ENCODE measurements at places on chromosomes 7 and 10.

DNA sequence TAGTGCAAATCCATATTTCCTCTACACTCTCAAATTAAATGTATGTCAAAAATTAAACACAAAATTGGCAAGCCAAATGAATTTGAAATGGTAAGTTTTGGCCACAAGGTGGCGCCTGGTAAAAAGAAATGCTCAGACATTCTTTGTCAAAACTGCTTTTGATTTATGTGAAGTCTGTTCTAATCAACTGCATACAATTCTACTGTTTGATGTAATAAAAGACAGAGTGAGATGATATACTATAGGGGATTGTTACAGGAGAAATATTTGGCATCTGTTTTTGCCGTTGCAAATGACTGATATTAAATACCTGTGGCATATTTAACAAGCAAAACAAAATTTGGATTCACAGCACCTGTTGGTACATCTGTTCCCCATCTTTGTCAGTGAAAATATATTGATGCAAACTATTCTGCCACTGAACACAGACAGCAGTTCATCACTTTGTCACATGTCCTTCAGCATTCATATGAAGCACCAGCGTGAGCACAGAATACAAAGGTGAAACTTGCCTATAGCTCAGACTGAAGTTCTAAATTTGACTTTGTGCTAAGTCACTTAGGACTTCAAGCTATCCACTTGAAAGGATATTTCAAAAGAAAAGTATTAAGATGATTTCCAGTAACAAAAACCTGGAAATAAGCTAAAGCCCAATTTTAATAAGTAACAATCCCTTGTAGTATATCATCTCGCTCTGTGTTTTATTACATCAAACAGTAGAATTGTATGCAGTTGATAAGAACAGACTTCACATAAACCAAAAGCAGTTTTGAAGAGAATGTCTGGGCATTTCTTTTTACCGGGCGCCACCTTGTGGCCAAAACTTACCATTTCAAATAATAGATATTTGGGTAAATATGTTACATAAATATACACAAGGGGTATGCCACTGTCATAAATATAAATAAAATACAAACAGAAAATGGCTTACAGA, 10.2 kb upstream of the CH25H start:
- peak; percentile 75 for DNase-seq

DNA sequence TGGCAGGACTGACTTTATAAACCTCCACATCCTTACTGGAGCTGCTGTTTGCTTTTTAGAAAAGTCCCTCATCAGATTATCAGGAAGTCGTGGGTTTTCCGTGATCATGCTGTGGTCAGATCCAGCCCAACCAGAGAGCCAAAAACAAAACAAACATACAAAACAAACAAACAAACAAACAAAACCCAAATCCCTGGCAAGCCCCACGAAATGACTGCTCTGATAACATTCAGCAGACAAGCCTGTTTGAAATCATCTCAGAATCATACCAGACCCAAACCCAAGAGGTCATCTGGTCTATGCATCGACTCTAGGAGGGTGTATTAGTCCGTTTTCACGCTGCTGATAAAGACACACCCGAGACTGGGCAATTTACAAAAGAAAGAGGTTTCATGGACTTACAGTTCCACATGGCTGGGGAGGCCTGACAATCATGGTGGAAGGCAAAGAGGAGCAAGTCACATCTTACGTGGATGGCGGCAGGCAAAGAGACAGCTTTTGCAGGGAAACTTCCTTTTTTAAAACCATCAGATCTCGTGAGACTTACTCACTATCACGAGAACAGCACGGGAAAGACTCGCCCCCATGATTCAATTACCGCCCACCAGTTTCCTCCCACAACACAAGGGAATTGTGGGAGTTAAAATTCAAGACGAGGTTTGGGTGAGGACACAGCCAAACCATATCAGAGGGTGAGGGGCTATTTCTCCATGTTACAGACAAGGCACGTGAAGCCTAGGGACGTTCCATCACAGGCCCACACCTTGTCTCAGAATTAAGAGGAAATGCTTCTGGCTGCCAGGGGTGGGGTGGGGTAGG, 85.7 kb downstream of the PARP12 start:
- DNase-seq = no peak

GRCh38 chr7:130697820-130698219, 11.5 kb upstream of the TSGA13 start:
- no peak for DNase-seq

GRCh38 chr7:85381212-85381611, 194.4 kb upstream of the SEMA3D start:
- DNase-seq = no peak

DNA sequence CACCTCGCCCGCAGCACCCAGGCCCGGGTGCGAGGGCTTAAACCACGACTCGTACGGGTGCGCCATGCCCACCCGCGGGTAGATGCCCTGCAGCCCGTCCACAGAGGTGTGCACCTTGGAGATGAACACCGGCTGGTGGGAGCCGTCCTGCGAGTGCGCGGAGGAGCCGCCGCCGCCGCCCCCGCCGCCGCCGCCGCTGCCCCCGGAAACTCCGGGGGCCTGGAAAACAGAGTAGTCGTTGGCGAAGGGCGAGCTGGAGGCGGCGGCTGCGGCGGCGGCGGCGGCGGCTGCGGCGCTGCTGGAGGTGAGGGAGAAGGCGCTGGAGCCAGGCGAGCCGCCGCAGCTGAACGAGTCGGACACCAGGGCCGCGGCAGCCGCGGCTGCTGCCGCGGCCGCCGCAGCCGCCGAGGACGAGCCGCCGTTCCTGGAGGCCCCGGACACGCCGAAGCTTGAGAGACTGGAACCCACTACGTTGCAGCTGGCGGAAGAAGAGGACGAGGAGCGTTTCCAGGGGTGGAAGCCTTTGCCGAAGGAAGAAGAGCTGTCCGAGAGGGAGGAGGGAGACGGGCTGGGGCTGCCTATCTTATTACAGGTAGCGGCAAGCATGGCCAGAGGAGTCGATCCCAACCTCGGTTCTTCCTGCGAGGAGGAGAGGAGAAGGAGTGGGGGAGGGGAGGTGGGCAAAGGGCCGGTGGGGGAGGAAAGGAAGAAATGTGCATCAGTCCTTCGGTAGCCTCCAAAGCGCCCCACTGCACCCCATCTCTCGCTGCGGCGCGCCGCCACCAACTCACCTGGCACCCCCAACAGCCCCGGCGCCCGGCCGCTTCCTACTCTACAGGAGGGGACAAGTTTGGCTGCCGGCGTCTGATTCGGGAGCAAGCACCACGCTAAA, 1.3 kb downstream of the SP8 start:
- DNase-seq = no peak

GRCh38 chr7:130960208-130960988, 226.4 kb upstream of the KLF14 start:
- DNase-seq = peak; percentile 68

GRCh38 chr10:96768136-96768535, 47.8 kb upstream of the PIK3AP1 start:
- DNase-seq = no peak

GRCh38 chr7:79386688-79387422, 66.6 kb downstream of the MAGI2 start:
- DNase-seq = no peak

DNA sequence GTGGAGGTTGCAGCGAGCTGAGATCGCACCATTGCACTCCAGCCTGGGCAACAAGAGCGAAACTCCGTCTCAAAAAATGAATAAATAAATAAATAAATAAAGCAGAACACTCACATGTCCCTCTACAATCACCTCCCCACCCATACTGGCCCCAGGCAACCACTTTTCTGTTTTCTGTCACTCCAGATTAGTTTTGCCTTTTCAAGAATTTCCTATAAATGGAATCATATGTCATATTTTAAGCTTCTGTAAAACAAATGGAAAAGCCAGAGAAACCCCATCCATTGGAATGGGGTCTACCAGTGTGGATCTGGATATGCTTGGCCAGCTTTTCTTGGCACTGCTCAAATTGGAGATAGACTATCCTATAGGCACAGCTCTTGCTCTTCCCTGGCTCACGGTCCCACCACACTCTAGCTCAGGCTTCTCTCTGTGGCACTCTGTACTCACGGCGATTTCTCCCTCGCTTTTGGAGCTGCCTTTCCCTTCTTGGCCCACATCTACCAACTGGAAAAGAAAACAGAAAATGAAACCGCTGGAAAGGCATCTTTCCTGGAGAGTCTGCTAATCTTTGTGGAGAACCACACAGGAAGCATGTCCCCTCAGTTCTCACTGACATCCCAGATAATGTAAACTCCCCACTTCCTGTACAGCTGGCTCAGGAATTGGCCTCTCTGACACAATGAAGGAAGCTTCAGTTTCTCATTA, 210.1 kb downstream of the JCAD start:
- no peak for DNase-seq

DNA sequence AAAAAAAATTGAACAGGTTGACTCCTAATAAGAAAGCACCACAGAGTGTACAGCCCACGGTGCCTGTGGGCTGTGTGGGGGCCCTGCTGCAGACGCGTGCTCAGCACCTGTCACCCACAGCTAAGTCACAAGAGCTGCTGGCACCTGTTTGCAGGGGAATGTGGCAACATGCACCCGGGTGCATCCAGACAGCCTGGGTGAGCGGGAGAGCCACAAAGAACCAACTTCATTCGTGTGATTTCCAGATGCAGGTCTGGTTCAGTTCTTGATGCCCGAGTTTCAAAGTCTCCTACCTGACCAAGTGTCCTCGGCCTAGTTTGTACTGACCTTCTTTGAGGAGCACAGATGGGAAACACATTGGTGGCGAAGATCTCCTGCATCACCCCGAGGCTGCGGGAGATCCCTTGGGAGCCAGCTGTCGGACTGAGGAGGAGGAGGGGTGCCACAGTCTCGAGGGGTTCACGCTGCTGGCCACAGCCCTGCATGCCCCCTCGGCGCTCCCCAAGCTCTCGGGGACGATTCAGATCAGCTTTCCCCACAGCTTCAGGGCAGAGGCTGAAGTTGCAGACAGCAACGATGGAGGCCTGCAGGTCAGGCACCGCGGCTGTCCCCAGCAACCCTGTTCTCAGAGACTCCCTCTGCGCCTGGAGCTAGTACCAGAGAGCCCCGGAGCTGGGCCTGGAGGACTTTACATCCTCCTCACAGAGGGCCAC, 35.3 kb downstream of the AMZ1 start:
- no peak for DNase-seq

DNA sequence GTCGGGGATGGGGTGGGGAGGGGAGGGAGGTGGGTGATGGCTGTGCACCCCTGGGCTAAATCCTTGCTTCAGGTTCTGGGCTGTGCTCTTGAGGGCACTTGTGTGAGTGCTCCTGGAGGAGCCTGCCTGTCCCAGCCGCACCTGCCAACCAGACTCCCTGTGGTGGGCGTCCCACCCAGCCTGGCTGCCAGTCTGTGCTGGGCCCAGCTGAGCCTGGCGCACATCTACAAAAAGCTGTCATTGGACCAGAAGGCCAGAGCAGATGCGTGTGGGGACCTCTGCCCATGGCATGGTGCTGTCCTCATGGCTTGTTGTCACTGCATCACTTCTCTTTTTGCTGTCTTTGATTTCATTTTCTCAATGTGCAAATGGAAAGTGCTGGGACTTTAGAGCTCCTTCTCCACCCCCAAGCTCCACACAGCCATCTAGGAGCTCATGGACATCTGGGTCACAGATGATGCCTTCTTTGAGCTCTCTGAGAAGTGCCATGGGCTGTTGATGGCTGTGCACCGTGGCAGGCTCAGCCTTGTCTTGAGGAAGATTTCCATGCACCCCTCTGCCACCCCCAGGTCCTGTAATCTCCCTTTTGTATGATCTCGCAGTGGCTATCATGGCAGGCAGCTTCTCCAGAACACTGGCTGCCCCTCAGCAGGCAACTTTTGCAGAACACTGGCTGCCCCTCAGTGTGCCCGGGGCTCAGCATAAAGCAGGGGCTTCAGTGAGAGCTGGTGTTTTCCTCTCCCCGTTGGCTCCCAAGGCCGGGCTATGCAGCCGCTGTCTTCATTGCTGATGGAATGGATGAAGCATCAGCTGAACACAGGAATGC, 83.9 kb downstream of the ADCY1 start:
- DNase-seq = no peak

GRCh38 chr10:21532694-21533466, 1.2 kb upstream of the MLLT10 start:
- no peak for DNase-seq

DNA sequence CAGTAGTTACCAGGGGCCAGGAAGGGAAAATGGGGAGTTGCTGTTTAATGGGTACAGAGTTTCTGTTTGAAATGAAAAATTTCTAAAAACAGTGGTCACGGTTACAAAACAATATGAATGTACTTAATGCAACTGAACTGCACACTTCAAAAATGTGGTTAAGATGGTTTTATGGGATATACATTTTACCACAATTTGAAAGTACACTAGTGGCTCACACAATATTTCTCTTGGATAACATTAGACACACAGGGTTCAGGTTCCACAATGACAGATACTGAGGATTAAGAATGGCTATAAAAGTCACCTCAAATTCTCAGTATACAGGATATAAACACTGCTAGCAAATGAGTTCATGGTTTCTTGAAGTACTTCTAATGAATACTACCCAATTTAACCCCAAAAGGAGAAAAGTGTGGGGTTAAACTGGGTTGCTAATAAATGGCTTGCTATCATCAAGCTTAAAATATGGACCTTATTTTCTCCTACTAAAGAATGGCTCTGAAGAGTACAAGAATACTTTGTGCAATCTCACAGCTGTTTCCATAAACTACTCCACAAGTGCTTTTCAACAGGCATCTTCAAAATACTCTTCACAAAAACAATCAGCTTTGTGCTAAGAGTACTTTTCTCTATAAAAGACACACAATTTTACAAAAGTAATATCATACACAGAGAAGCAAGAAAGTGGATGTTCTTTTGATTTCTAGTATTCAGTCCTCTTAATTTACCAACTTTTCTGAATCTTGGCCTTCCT, 92.9 kb downstream of the SRPK2 start:
- DNase-seq = no peak

GRCh38 chr7:32539366-32539765, 44.1 kb downstream of the AVL9 start:
- no peak for DNase-seq

DNA sequence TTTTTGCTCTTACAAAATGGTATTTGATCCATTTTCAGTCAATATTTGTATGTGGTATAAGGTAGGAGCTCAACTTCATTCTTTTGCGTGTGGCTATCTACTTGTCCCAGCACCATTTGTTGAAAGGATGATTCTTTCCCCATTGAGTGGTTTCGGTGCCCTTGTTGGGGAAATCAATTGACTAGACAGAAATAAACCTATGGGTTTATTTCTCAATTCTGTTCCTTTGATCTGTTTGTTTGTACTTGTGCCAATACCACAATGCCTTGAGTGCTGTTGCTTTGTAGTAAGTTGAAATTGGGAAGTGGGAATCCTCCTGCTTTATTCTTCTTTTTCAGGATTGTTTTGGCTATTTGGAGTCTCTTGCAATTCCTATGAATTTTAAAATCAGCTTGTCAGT, 41.0 kb downstream of the SNX10 start:
- no peak for DNase-seq

- no peak for DNase-seq
Observed at GRCh38 chr7:68619526-68619925, 978.7 kb upstream of the AUTS2 start.

DNA sequence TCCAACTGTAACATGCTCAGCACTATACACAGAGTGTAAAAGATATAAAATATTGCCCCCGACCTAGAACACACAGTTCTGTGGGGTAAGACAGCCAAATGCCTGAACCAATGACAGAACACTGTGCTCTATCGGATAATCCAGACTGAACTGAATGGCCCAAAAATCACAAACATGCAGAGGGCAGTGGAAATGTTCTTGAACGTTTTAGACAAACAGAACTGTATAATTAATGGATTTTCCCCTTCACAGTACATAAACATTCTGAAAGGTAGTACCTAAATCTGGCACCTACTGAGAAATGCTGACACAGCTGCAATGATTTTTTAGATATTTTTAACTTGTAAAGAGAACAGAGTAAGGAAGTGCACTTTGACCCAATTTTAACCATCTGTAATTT, 33.4 kb downstream of the PARD3 start:
- no peak for DNase-seq

Measured in activated CD4-positive, alpha-beta T cell treated with anti-CD3 and anti-CD28 coated beads, Interleukin-2, amount 10 ng/mL, durations not matched to agents 7 days and 5 days (primary cell).